ENCODE measurements at places on chromosomes 2 and 18.
A peak's percentile ranks its signal among the peaks of the same experiment; 100 is the strongest.

DNA sequence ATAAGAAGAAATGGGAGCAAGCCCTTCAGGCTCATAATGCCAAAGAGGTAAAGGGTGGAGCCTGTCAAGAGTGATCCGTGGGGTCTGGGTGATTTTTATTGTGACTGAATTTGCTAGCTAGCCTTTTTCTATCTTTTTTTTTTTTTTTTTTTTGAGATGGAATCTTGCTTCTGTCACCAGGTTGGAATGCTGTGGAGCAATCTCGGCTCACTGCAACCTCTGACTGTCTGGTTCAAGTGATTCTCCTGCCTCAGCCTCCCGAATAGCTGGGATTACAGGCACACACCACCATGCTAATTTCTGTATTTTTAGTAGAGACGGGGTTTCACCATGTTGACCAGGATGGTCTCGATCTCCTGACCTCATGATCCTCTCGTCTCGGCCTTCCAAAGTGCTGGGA lies 29.1 kb downstream of the DRC1 start:
- no peak for DNase-seq

GRCh38 chr2:215435280-215435869 lies 493 bp downstream of the FN1 start:
- DNase-seq, result no peak

DNA sequence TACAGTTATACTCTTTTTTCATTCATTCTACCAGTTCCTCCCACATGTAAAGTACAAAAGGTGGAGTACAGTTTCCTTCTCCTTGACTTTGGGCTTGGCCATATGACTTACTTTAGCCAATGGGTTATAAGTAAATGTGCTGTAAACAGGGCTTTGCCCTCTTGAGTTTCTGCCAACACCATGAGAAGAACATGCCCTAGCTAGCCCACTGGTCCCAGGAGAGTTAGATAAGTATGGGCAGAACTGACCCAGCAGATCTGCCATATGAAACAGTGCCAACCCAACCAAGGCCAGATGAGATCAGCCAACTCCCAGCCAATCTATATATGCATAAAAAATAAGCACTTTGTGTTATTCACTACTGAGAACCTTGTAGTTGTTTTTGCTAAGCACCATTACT lies 25.5 kb downstream of the ZC3H8 start:
- DNase-seq, result no peak

- DNase-seq, result no peak
These were observed 5.5 kb upstream of the ID2 start for GRCh38 chr2:8676191-8676920.

GRCh38 chr2:106892048-106892447 lies 6.1 kb upstream of the ST6GAL2 start:
- no peak for DNase-seq

DNA sequence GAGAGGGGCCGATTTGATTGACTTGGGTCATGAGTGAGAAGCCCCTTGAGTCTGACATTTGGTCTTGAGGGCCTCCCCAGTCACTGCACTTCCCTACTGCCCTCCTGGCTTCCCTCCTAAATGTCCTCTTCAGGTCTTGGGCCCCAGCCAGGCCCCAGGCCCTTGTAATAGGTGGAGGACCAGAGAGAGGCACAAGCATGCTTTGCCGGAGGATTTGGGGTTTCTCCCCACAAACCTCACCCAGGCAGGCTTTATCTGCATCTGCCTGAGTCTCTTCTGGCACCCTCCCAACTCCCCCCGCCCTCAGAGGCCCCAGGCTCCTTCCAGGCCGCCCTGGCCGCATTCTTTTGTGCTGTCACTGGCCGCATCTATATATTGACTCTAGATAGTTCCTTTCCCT lies 270.7 kb downstream of the HAUS1 start:
- no peak for DNase-seq

DNA sequence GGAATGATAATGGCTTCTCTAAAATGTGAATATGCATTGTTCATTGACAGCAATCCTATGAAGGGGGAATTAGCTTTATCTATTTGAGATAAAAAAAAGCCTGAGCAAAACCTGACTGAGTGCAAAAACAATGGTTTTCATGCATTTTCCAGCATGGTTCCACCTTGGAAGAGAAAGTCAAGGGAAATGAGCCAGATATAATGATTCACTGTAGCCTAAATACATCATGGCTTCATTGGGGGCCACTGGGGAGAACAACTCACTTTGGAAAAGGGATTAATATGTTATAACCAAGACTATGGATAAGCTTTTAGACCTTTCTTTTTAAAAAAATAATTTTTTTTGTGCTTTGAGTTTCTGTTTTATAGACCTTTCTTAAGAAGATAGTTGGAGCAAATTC lies 679.7 kb downstream of the NYAP2 start:
- DNase-seq, result no peak

GRCh38 chr2:28544405-28544921 lies 48.6 kb downstream of the PLB1 start:
- DNase-seq, result no peak

- DNase-seq, result no peak
These were observed 207.9 kb upstream of the FIGN start for GRCh38 chr2:163943403-163944346.

DNA sequence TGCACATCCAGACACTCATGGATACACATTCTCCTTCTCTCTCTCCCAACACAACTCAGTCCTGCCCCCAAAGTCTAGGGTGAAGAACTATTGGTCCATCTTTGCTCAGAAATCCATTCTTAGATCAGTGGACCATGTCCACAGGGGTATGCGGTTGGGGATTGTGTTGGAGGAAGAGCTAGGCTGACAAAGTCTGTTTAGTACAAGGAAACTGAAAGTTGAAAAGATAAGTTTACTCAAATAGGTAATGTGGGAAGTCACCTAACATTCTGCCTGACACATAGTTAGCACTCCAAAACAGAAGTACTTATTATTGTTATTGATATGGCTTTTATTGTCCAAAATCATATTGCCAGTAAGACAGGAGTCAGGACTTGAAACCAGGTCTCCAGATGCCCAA lies 55.9 kb downstream of the ALK start:
- DNase-seq, result no peak

GRCh38 chr2:207711750-207712530 lies 500 bp downstream of the CCNYL1 start:
- peak; percentile 10 for DNase-seq

GRCh38 chr18:26040051-26040656 lies 50.3 kb downstream of the SS18 start:
- no peak for DNase-seq

DNA sequence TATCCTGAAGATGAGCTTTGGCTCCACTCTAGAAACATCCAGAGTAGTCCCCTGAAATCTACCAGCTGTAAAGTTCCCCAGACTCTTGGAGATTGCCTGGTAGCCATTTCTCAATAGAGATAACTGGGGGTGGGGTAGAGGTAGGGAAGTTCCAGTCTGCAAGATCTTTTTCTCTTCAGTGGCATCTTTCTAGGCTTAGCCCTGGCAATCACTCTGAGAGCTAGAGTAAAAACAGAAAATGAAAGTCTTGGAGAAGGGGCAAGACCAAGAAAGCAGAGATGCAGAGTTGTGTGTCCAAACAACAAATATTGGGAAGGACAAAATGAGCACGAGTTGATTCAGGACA lies 41.8 kb upstream of the LCLAT1 start:
- DNase-seq, result no peak

- DNase-seq, result no peak
These were observed 21.5 kb upstream of the MYCN start for GRCh38 chr2:15918761-15919356.

DNA sequence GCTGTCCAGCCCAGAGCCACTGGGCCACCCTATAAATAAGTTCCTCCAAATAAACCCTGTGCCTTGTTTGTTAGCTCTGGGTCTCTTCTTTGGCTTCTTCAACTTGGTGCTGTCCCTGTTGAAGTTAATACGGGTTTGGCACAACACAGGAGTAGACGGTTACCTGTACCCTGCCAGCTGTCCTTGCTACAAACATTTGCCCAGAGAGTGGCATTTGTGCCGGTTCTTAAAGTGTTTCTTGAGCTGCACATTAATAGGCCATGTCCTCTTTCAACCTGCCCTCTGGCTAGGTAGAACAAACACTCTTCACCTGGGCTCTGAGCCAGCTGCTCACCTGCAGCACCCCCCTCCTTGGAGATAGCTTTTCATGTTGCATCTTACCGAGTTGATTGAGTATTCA lies 139.2 kb downstream of the NEDD4L start:
- DNase-seq, result no peak

GRCh38 chr2:69514406-69514805 lies 77.2 kb upstream of the NFU1 start:
- no peak for DNase-seq

GRCh38 chr2:239257511-239257937 lies 143.3 kb downstream of the HDAC4 start:
- no peak for DNase-seq

DNA sequence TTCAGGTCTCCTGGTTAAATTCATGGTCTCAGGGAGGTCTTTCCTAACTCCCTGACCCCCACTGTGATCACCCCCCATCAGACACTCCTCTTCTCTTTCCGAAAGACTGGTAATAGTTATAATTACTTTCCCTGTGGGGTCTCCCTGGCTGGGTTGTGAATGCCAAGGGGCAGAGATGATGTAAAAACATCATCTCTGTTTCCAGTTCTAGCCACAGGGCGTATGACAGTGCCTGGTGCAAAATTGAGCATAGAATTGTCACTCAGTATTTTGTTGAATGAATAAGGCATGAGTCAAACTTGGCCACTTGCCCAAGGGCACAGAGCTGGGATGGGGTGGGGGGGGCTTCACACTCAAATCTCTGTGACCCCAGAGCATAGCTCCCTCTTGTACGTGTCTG lies 65.2 kb downstream of the LTBP1 start:
- no peak for DNase-seq

GRCh38 chr2:239545741-239546392 lies 145.0 kb upstream of the HDAC4 start:
- DNase-seq, result no peak

GRCh38 chr2:55048508-55049042 lies 1.7 kb downstream of the RTN4 start:
- DNase-seq, result no peak

- DNase-seq, result no peak
These were observed 73.2 kb upstream of the RAB6C start for GRCh38 chr2:129906139-129906860.

- DNase-seq, result no peak
These were observed 32.0 kb upstream of the ACYP2 start for GRCh38 chr2:54083445-54083844.

- no peak for DNase-seq
These were observed 286.7 kb upstream of the LRRTM1 start for GRCh38 chr2:80591233-80591632.

DNA sequence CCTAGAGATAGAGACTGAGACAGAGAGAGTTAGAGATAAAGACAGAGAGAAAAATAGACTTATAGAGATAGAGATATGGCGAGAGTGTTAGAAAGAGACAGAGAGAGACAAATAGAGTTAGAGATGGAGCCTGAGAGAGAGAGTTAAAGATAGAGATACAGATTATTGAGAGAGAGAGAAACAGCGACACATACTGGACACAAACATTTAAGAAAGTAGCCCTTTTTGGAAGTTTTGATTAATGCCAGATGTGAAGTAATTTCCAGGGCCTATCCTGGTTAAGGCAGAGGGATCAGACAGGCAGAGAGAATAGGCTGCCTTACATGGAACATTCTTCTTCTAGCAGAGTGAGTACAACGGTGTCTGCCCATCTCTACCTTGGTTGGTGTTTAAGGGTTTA lies 311.6 kb upstream of the CDH7 start:
- no peak for DNase-seq

GRCh38 chr2:50929661-50930060 lies 102.3 kb downstream of the NRXN1 start:
- no peak for DNase-seq

DNA sequence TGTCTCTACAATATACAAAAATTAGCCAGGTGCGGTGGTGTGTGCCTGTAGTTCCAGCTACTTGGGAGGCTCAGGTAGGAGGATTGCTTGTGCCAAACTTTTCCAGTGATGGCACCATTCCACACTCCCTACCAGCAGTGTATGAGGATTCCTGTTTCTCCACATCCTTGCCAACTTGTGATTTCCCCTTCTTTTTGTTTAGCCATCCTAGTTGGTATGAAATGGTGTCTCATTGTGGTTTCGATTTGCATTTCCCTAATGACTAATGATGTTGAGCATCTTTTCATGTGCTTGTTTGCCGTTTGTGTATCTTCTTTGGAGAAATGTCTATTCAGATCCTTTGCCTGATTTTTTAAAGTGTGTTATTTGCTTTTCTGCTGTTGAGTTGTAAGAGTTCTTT lies 41.0 kb downstream of the EPB41L5 start:
- no peak for DNase-seq

DNA sequence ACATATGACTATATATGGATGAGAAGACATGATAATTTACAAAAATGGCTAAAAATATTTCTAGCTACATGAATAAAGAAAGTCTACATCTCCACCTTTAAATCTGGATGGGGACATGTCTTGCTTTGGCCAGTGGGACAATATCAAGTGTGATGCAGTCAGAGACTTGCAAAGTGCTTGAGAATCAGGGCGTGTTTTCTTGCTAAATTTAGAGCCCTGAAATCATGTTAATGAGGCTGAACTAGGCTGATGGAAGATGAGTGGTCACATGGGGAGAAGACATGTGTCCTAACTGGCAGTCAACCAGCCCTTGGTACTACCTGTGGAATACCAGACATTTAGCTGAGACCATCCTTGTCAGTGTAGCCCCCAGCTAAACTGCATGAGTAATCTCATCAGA lies 278.5 kb upstream of the RGPD4 start:
- no peak for DNase-seq

- DNase-seq, result no peak
These were observed 215.0 kb upstream of the SP5 start for GRCh38 chr2:170500104-170500503.

DNA sequence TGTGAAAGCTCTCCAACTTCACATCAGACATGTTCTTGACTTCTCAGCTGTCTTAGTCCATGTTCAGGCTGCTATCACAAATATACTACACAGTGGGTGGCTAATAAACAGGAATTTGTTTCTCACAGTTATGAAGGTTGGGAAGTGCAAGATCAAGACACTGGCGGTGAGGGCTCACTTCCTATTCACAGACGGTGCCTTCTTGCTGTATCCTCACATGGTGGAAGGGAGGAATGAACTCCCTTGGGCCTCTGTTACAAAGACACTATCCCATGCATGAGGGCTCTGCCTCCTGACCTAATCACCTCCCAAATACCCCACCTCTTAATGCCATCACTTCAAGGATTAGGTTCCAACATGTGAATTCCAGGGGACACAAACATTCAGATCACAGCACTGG lies 9.7 kb downstream of the UXS1 start:
- no peak for DNase-seq

DNA sequence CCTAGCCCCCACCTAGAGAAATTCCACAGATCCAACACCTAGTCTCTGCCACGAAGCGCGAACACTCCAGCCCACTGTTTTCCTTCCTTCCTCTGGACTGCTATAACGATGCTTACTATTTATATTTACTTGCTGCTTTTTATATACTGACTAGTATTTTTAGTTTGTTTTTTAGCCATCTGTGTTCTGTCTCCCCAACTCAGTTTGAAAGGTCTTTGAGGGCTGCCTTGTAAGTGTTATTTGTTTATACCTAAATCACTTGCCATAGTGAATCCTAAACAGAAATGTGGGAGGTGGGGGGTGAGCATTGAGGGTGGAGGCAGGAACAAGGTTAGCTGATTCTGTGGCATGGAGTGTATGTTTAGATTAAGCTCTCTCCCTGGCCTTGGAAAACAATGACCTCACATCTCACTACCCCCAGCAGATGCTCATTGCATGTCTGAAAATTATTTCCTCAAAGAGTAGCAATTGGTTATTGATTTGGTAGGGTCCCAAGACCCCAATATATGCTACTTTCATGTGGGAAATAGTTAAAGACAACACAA lies 1.1 kb upstream of the NCKAP5 start:
- no peak for DNase-seq

GRCh38 chr2:141105763-141106162 lies 1025.1 kb downstream of the LRP1B start:
- DNase-seq, result no peak
